ENCODE measurements at places on chromosomes 12 and 14.

GRCh38 chr12:57726884-57727757 lies 11.4 kb downstream of the AGAP2 start:
- DNase-seq = peak; percentile 73

DNA sequence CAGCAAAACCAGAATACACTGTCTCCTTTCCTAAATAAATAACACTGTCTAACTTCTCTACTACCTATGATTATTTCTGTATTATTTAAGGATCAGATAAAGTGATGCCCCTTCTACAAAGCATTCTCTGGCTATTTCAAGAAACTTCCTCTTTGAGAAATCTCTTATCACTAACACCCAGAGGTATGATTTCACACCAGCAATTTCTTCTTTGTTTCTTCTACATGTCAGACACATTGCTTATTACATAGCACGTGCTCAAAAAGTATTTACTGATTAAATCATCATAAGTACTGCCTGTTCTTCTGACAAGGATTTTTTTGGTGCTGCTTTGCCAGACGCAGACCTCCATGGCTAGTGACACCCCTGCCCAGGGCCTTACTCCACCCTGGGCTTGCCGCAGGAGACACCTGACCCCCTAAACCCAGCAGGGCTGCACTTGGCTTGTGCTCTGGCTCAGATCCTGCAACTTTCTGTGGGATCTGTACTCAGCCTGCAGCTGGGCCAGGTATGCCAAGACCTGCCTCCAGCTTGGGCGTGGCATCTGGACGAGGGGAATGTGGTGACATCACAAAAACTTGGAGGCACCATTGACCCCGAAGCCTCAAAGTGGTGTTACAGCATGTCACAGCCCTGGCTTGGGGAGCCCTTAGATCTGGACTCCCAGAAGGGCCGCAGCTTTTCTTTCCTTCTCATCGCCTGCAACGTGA lies 15.4 kb upstream of the HIGD1C start:
- no peak for DNase-seq

- DNase-seq = peak; percentile 57
Observed at GRCh38 chr14:25349269-25349668, 299.3 kb upstream of the STXBP6 start.

- no peak for DNase-seq
Observed at GRCh38 chr14:61337893-61338292, 16.5 kb downstream of the PRKCH start.

DNA sequence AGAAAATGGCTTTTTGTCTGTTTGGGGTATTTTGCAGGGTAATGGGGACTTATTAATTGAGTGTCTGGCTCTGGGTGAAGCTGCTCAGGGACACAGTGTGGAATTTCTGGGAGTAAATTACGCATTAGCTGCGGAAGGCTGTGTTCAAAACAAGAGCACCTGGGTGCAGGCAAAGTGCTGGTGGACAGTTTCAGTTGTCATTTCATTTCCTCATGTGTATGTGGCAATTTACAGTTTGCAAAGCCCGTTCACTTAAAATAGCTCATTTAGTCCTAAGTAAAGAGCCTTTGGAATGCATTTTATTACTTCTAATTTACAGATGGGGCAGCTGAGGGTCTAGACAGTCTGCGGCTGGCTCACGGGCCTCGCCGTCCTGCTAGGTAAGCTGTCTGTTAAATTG lies 546.8 kb downstream of the BCL11B start:
- no peak for DNase-seq

- no peak for DNase-seq
Observed at GRCh38 chr14:90639641-90640040, 176.6 kb downstream of the TTC7B start.

GRCh38 chr12:753611-754472 lies 1.5 kb downstream of the WNK1 start:
- DNase-seq = peak; percentile 47

DNA sequence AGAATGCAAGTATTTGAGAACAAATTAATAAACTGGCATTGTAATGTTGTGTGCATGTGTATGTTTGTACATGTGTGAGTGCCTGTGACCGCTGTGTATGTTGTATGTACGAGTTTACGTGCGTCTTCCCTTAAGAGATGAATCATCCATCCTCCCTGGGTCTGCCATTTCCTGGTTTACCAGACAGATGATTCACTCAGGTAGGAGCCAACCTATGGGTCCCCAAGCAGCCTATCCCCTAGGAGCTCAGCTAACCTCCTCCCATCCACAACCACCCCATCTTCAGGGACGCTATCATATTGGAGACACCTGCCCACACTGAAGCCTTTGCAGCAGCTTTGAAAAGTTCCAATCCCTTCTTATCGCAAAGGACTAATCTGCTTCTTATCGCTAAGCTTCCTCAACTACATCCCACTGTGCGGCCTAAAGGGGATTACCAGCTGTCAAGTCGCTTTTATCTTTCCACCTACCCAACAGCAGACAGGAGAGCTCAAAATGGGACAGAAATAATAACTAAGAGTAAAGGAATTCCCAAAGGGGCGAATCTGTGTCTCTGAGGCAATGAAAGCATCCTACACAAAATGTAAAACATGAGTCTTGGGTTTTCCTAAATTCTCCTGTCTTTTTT lies 81.5 kb upstream of the TMCC3 start:
- DNase-seq = no peak

GRCh38 chr12:9699898-9700605 lies 30.5 kb downstream of the CLEC2D start:
- DNase-seq = peak; percentile 15

DNA sequence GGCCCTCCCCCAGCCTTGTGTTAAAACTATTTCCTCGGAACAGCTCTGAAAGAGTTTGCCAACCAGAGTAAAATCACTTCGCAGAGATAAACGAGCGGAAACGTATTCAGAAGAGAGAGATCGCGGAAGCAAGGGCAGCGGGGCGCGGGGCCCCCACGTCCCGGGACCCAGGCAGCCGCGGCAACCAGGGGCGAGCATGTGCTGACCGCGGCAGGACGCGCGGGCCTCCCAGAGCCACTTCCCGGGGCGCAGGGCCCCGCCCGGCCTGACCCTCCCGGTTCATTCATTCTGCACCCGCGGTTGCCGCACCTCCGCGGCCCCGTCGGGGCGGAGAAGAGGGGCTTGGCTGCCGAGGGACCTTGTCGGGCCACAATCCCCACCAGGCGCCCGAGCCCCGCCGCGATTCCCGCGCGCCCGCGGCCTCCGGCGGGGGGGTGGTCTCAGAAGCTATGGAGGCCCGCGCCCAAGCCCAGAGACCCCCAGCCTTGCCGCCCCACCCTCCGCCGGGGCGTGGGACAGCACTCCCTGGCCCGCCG lies 598 bp downstream of the UBE2N start:
- peak; percentile 55 for DNase-seq

GRCh38 chr12:45627407-45628069 lies 102.0 kb upstream of the ARID2 start:
- DNase-seq = no peak

DNA sequence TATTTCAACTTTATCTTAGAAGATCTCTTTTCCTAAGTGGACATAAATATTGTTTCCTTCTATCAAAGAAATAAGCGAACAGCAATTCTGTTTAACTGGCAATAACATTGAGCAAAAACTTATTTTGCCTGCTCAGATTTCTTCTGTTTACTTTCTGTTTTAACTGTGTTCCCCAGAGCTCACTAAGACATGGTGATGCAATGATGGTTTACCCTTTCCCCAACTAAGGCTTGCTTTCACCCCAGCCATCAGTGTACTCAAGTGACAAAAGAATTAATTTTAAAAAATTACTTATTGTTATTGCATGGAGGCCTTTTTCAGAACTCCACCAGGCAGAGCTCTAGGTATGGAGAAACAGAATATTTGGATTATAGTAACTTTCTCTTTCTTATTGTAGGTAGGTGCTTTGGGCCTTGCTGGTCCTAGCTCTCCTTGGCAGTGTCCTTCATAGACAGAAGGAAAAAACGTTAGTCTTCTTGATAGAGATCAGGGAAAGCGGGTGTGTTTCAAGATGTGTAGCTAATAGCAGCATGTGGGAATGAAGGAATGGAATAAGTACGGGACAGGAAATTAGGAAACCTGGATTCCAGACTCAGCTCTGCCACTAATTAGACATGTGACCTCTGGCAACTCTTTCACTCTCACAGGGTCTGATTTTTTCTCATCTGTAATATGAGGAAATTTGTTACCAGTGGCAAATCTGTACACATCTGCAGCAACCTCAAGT lies 14.6 kb upstream of the DDHD1 start:
- peak; percentile 32 for DNase-seq

- no peak for DNase-seq
Observed at GRCh38 chr12:91695964-91696363, 449.7 kb downstream of the BTG1 start.

GRCh38 chr14:92382677-92383076 lies 59.7 kb downstream of the SLC24A4 start:
- no peak for DNase-seq

DNA sequence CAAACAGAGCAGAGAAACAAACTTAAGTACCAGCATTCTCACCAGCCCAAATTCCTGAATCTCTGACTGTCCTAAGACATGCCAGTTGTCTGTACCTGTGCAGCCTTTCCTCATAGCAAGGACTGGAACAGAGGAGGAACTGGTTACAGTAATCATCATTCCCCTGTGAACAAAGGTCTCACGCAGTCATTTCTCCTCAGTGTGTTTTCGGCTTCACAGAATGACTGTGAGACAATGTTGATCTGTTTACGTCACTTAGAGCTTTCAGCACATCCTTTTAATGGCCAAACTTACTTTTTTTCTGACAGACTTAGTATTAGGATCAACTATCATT lies 169.0 kb downstream of the FBXL14 start:
- DNase-seq = no peak

- DNase-seq = no peak
Observed at GRCh38 chr12:38555620-38556591, 239.3 kb downstream of the ALG10B start.

GRCh38 chr12:49941556-49942511 lies 8.7 kb upstream of the AQP2 start:
- no peak for DNase-seq

DNA sequence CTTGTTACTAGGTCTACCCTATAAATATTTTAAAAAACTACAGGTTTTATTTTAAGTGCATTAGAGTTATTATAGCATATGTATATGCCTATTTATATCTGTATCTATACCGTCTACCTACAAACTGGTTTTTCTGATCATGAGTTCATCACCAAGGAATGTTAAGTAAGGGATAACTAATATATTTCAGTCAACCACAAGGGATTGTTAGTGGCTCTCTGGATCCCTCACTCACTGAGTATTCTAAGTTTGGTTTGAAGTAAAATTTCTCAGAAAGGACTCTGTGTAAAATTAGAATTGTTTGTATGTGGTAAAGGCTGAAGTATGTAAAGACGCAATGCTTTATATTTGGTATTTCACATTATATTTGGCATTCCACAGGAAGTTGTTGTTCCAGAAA lies 4.8 kb downstream of the EPYC start:
- DNase-seq = no peak

DNA sequence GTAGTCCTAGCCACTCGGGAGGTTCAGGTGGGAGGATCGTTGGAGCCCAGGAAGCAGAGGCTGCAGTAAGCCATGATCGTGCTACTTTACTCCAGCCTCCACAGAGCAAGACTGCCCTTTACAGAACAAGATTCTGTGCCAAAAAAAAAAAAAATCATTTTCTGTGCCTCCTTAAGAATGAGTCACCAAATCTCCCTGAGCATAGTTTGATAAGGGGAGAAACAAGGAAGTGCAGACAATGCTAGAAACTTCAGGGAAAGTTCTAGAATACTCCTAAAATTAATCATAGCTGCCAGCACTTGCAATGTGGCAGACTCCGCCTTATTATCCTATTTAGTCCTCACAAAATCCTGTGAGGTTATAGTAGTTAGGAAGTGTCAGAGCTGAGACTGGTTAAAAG lies 74.5 kb downstream of the KCNK10 start:
- no peak for DNase-seq

DNA sequence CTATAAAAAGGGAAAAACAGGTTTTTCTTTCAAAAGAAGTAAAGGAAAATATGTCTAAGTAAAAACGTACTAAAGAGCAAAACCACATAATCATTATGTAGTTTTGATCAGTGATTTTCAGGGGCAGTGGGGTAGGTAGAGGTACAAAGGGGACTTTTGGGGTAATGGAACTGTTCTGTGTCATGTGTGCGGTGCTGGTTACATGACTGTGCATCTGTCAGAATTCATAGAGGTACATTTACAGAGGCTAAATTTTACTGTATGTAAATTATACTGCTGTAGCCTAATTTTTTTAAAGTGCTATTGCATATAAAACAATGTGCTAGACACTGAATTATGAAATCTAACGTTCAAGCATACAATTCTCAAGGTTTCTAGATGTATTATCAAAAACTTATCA lies 2.0 kb downstream of the ESR2 start:
- DNase-seq = no peak

GRCh38 chr12:28933176-28933575 lies 215.9 kb upstream of the FAR2 start:
- DNase-seq = no peak

- DNase-seq = peak; percentile 86
Observed at GRCh38 chr12:107131832-107132616, 38.7 kb upstream of the CRY1 start.

DNA sequence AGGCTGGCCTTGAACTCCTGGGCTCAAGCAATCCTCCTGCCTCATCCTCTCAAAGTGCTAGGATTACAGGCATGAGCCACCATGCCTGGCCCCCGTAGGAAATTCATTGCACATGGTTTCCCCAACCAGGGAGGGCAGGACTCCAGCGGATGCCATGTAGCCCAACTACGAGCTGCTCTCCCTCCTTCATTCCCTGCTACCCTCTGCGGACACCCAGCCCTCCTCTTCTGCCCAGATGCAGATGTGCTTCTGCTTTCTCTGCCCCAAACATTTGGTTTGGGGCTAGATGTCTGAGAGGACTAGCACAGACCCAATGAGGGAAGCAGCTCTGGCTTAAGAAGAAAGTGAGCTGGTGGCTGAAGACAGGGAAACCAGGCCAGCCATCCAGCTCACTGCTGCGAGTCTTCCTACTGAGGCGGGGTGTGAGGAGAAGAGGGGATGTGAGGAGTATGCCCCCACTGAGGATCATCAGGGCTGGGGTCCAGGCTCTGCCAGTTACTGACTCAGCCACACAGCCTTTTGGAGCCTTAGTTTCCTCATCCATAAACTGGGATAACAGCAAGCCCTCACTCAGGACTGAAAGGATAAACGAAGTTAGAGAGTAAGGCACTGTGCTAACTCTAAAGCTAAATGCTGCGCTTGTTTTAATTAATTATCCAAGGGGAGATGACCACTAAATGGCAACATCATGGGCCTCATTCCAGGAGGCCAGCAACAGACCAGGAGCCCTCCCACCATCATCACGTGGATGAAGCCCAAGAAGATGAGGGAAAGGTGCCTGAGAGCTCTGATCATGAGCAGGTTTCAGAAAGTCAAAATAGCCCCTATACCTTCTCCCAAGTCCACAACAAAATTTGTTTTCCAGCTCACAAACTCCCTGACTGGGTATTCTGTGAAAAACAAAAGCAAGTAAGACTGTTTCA lies 10.9 kb downstream of the CTDSP2 start:
- DNase-seq = no peak

DNA sequence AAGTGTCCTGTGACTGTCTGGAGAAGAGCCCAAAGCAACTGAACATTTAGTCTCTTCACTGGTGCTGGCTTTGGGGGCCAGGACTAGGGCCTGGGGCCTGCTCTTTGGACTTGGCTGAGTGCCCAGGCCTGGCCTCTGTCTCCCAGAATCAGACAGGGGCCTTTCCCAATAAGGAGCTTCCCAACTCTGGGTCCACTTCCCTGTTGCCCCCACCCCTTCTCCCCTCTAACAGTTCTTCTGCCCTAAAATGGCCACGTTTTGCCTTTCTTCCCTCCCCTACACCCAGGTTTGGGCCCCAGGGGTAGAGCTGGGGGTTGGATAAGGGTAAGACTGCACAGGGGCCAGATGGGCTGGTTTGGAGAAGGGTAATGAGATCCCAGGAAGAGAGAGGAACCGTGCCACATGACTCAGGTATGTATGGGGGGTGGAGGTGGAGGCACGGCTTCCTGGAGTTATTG lies 10.0 kb upstream of the ITGA5 start:
- DNase-seq = no peak

GRCh38 chr14:72591391-72591790 lies 302.5 kb downstream of the DPF3 start:
- no peak for DNase-seq

Data from muscle of leg (tissue), 16 donors.